ENCODE measurements at places on chromosomes 2 and 18. TPM values are rescaled to one million over a fixed set of nuclear protein-coding genes. Genes with fewer than 3 reads are reported as not detected.
A peak's percentile ranks its signal among the peaks of the same experiment; 100 is the strongest.

DNA sequence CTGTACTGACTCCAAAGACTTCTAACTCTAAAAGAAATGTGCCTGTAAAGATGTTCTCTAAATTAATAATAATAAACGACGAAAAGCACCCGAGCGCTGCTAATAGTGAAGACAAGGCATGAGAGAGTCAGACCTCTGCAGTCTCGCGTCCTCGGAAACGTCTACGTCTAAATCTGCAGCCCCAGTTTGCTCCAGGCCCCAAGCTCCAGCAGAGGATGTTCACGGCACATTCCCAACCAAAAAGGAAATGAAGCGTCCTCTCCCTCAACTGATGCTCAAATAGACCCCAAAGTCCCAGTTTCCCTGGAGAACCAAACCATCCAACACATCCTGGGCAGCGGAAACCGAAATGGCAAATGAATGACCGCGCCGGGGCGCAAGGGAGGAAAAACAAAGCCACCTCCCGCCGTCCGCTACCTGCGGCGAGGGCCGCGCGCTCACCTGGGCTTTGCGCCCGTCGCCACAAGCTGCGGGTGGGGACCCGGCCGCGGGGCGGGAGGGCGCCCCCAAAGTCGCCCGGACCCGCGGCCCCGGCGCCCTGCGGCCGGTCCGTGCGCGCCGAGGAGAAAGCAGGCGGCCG is 47.1 kb upstream of the CCDC150 start:
- no peaks in the 10 kb centered on the region for H3K27me3 ChIP-seq
- H3K4me3 ChIP-seq, result peak overlapping the region; percentile 83

GRCh38 chr2:205484764-205485163 is 197.5 kb upstream of the NRP2 start:
- H3K4me1 ChIP-seq, result no peaks in the 10 kb centered on the region
- H3K27ac ChIP-seq, result no peak overlapping the region
- H3K27me3 ChIP-seq, result no peaks in the 10 kb centered on the region
- no peak overlapping the region for H3K4me3 ChIP-seq
- no peak for DNase-seq
- no peaks in the 10 kb centered on the region for H3K36me3 ChIP-seq

- no peak overlapping the region for H3K27ac ChIP-seq
- no peak for DNase-seq
- no peaks in the 10 kb centered on the region for H3K4me1 ChIP-seq
- no peaks in the 10 kb centered on the region for H3K27me3 ChIP-seq
- H3K36me3 ChIP-seq, result no peaks in the 10 kb centered on the region
- no peak overlapping the region for H3K4me3 ChIP-seq
These were observed 189.5 kb upstream of the SPOPL start for GRCh38 chr2:138312061-138312460.

GRCh38 chr2:238521870-238522269 is 95.1 kb downstream of the ASB1 start:
- peak; percentile 4 for DNase-seq
- H3K36me3 ChIP-seq, result no peaks in the 10 kb centered on the region
- peaks cover 15% of the 10 kb centered on the region for H3K4me1 ChIP-seq

DNA sequence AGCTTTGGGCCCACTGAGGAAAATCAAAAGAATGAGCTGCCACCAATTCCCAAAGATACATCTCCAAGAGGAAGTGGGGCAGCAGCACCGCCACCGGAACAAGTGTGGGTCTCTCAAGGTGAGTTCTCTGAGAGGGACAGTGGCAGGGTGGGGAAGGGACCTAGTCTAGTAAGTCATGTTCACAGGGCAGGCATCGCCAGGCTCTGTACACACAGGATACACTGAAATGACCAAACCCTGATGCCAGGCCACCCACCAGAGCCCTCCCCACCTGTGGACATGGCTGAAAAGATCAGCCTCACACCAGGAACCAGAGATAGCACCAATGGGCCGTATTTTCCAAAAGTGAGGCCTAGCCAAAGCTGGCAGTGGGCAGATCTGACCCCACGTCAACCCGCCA is 108.2 kb upstream of the SMAD2 start:
- no peak overlapping the region for H3K27ac ChIP-seq
- DNase-seq, result no peak
- H3K4me1 ChIP-seq, result peaks cover 3% of the 10 kb centered on the region
- no peaks in the 10 kb centered on the region for H3K36me3 ChIP-seq
- no peak overlapping the region for H3K4me3 ChIP-seq
- no peaks in the 10 kb centered on the region for H3K27me3 ChIP-seq

DNA sequence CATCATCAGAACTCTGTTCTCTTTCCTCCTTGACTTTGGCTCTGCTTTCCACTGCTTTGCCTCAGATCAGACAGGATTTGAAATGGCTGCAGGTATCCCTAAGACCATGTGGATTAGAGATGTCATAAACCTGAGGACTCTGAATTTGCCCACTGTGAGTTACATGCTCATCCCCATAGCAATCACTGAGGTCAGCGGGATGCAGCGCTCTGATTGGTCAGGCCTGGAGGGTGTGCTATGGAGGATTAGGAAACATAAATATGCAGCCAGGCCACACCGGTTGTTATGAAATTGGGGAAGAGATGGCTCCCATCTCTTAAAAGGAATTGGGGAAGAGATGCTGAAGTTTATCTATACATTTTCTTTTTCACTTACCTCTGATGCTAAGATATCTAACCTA is 73.7 kb upstream of the DNAJC10 start:
- no peak overlapping the region for H3K27ac ChIP-seq
- DNase-seq, result peak; percentile 82
- no peaks in the 10 kb centered on the region for H3K4me1 ChIP-seq
- no peaks in the 10 kb centered on the region for H3K27me3 ChIP-seq

DNA sequence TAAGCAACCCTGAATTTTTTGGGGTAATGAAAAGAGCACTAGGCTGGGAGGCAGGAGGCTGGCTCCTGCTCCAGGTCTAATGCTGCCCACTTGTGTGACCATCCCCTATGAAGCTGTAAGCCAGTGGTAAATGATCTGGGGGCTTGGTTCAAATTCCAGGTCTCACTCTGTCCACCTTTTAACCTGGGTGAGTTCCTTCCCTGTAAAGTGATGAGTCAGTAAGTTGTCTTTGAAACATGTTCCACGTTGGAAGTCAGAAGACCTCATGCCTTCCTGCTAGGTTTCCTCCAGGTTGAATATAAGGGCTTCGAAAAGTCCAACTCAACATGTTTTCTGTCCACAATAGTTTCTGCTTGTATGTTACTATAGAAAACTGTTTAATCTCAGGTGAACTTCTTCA is 160.9 kb upstream of the MYT1L start:
- no peak for DNase-seq
- H3K27ac ChIP-seq, result no peak overlapping the region
- H3K4me1 ChIP-seq, result no peaks in the 10 kb centered on the region
- no peaks in the 10 kb centered on the region for H3K27me3 ChIP-seq
- no peak overlapping the region for H3K4me3 ChIP-seq

DNA sequence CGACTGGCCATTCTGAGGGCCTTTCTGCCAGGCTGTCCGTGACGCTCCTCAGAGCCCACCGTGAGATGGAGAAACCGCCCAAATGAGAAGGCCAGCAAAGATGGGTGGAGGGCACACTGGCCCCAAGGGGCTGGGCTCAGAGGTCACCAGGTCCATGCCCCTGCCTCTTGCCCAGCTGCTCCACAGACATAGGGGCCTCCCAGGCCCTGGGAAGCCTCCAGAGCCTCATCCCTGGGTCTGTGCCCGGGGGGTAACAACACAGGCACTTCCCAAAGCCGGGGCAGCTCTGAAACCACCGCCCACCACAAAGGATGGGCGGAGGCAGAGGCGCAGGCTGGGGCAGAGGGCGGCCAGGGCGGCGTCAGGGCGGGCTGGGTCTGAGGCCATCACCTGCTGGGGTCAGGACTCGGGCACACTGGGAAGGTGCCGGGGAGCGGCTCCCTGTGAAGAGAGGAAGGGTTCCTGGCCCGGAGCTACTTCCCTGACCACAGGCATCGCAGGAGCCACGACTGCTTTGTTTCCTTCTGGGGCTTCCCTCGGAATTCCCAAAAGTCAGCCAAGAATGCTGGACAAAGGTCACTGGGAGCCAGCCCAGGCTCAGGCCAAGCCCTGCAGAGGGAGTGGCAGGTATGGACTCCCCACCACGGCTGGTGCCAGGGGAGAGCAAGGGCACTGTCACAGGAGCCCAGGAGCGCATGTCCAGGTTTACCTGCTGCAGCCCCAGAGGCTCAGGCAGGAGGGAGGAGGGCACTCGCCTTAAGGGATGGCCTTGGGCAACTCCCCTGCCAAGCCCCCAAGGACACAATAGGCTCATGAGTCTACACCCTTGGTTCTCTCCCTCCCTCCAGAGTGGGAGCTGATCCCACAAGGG is 9.4 kb downstream of the CYP26B1 start:
- no peak overlapping the region for H3K27ac ChIP-seq
- H3K4me1 ChIP-seq, result no peaks in the 10 kb centered on the region
- H3K36me3 ChIP-seq, result no peaks in the 10 kb centered on the region

DNA sequence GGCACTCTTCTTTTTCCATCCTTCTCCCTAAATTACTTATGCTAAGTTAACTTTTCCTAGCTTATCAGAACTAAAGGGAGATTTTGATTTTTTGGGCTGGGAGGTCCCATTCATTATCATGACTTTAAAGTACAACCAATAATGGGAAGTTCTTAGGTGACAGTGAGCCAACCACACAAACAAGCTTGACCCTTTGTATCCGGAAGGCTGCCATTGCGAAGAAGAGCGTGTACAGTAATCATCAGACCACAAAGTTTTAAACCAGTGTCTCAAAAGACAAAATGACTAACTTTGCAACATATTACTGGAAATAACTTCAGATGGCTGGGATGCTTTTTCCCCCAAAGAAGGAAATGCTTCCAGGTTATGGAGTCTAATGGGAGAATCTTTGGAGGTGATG is 298.1 kb downstream of the TGIF1 start:
- DNase-seq, result no peak
- no peaks in the 10 kb centered on the region for H3K4me1 ChIP-seq
- H3K27me3 ChIP-seq, result no peaks in the 10 kb centered on the region
- no peak overlapping the region for H3K4me3 ChIP-seq
- H3K27ac ChIP-seq, result no peak overlapping the region

Gene DSG4
- not detected for total RNA-seq

Measured in osteoblast (primary cell).